ENCODE measurements at places on chromosomes 4 and X. TPM values are rescaled to one million over a fixed set of nuclear protein-coding genes. Genes with fewer than 3 reads are reported as not detected.

The PAGE5 gene
- not detected for polyA plus RNA-seq

DNA sequence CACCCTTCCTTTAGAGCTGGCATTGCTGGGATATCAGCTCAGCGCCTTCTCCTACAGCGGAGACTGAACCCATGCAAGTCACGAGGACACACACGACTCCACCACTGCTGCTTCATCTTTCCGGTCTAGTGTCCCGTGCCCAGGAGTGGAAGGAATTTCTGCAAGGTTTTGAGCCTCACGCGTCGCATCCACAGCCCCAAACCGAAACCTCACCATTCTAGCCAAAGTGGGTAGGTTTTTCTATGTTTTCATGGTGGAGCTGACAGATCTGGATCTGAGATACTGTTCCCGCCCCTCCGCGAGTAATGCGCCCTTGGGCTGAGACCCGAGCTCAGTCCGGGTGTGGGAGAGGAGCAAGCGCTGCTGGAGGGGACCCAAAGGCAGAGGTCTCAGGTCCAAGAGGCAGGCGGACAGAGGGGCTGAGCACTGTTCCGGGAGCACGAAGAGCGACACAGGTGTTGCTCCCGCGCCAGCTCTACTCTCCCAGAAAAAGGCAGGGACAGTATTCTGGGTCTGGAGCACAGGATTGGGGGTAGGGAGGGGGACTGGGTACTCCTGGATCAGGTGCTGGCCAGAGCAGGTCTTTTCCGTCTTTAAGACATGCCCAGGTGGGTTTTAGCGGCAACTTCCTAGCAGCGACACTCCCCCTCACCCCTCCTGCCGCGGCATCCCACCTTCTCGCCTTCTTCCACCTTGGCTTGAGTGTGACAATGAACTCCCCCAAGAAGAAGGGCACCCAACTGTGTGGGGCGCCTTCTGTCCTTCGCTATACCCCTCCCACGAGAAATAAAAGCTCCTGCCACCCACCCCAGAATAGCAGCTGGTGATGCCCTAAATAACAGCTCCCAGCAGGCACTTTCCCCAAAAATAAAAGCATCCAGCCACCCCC is 1.8 kb downstream of the EPHA5 start:
- DNase-seq: no peak

DNA sequence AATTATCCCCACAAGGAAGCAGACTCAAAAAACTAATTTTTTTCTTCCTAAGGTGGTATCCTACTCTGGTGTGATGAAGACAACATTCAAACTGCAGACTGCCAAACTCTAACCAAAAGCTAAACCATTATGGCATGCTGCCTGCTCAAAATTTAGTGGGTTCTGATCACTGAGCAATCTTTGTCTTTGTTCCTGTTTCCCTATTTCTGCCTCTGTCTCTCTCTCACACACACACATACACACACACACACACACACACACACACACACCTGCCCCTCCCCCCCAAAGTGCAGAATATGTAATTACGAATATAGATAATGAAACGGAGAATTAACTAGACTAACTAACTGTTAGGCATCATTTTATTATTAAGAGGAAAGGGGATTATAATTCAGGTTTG is 1278.6 kb downstream of the PCDH7 start:
- DNase-seq: no peak

GRCh38 chrX:150766351-150767044 is 73.3 kb downstream of the MTMR1 start:
- DNase-seq: no peak

DNA sequence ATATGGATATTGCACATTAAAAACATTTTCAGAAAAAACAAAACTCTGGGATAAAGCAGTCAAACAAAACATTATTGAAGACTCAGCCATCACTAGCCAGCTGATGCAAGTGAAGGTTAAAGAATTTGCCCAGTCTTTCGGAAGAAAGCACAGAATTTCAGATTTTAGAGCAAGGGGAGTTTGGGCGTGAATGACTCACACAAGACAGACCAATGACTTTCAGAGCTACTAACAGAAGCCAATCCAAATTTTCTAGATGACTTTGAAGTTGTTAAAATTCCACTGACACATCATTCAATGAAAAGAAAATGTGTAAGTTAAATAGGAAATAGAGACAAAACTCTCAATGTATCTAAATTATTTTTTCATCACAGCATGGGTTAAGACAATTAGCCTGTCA is 4.0 kb downstream of the MRFAP1L1 start:
- no peak for DNase-seq

DNA sequence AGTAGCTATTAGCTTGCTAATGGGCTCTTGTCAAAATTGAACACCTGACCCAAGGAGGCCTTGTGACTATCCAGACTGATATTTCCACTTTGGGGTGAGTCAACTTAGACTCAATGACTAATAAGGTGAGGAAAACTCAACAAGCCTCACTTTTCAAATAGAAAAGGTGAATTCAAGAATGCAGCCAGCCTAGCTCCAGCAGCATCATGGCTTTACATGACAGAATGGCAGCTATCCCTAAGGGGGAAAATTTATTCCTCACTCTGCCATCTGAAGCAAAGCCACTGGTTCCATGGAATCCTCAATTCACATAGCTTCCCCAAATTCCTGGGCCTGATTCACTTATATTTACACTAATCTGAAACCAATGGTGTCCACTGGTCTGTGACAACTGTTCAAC is 29.1 kb upstream of the RAB9B start:
- DNase-seq: no peak

- DNase-seq: no peak
These were observed 3.0 kb downstream of the BMP15 start for GRCh38 chrX:50913520-50913919.
